Suprapubic skin (tissue), 4 donors: ENCODE measurements at places on chromosomes 4 and X.

GRCh38 chr4:73224886-73225285 lies 33.7 kb downstream of the ANKRD17 start:
- peaks cover 18% of the 10 kb centered on the region for H3K4me1 ChIP-seq
- no peak overlapping the region for H3K27ac ChIP-seq
- no peak for DNase-seq
- no peaks in the 10 kb centered on the region for H3K36me3 ChIP-seq
- no peak overlapping the region for H3K4me3 ChIP-seq

DNA sequence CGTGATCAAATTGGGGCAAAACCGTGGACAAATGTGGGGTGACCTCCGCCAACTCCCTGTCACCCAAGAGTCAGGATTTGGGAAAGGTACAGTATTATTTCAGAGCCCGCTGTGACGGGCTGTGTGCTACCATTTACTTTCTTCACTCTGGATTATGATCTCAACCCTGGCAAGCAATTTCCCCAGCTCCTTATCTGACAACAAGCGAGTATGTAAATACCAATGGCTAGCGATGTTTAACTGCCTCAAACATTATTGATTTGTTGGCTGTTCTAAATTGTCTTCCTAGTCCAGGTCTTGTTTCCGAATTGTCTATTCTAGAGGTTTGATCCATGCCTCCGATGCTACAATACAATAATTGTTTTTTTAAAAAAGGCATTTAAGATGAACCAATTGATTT lies 17.7 kb upstream of the PITX2 start:
- H3K4me3 ChIP-seq, result no peak overlapping the region
- peaks cover 91% of the 10 kb centered on the region for H3K27me3 ChIP-seq
- H3K36me3 ChIP-seq, result no peaks in the 10 kb centered on the region
- H3K4me1 ChIP-seq, result peaks cover 9% of the 10 kb centered on the region

DNA sequence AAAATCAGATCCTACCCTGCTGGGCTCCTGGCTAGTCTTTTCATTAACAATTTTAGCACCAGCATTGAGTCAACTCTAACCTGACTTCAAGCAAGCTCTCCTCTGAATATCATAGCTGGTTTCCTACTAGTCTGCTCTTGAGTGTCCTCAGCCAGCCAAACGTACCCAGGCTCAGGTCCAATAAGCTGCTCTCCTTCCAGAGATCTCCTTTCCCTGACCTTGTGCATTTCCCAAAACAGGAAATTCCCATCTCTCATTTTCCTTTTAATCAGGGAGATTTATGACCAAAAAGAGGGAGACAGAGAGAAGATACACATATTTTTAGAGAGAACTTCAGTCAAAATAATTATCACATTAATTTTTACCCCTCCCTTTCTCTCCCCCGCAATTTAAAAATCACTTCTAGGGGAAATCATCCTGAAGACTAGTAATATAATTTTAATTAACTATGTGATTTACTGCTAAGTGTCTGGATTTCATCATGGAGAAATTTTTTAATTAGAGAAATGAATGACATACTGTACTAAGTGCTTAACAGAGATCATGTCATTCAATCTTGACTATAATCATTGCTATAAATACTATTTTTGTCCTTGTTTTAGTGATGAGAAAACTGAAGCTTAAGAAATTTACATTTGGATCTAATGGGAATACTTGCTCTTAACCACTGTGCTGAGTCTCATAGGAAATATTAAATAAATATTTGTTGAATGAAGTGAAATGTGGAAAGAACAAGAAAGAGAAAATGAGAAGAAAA lies 421.7 kb upstream of the INTU start:
- no peaks in the 10 kb centered on the region for H3K27me3 ChIP-seq
- DNase-seq, result no peak
- H3K27ac ChIP-seq, result peak overlapping the region; percentile 54

GRCh38 chrX:107978707-107979307 lies 3.4 kb downstream of the TEX13B start:
- H3K27ac ChIP-seq, result no peak overlapping the region
- H3K36me3 ChIP-seq, result no peaks in the 10 kb centered on the region
- H3K27me3 ChIP-seq, result no peaks in the 10 kb centered on the region
- no peak overlapping the region for H3K4me3 ChIP-seq
- no peak for DNase-seq

DNA sequence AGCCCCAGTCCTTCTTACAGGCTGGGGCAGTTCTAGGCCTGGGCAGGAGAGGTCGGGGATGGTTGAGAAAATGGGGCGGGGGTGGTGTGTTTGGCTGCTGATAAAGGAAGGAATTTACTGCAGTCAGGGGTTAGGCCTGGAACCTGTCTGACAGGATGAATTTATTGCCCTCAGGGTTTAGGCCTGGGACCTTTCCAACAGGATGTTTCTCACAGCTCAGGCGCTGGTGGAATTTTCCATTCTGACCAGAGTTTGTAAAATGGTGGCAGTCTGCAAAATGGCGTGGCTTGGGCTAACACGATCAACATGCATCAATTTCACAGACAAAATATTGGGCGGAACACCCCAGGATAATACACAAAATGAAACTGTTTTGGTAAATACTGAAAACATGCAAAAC lies 83.5 kb upstream of the SPIN4 start:
- peaks cover 4% of the 10 kb centered on the region for H3K36me3 ChIP-seq
- no peaks in the 10 kb centered on the region for H3K4me1 ChIP-seq
- H3K4me3 ChIP-seq, result no peak overlapping the region

GRCh38 chr4:150139297-150139865 lies 61.1 kb downstream of the DCLK2 start:
- H3K4me3 ChIP-seq, result no peak overlapping the region
- H3K4me1 ChIP-seq, result peaks cover 4% of the 10 kb centered on the region
- no peak for DNase-seq
- H3K36me3 ChIP-seq, result no peaks in the 10 kb centered on the region

GRCh38 chrX:49001521-49002090 lies 458 bp downstream of the GRIPAP1 start:
- H3K4me1 ChIP-seq, result peaks cover 9% of the 10 kb centered on the region
- peaks cover 8% of the 10 kb centered on the region for H3K36me3 ChIP-seq
- peak overlapping the region; percentile 64 for H3K4me3 ChIP-seq
- no peak for DNase-seq
- H3K27ac ChIP-seq, result peak overlapping the region; percentile 86

DNA sequence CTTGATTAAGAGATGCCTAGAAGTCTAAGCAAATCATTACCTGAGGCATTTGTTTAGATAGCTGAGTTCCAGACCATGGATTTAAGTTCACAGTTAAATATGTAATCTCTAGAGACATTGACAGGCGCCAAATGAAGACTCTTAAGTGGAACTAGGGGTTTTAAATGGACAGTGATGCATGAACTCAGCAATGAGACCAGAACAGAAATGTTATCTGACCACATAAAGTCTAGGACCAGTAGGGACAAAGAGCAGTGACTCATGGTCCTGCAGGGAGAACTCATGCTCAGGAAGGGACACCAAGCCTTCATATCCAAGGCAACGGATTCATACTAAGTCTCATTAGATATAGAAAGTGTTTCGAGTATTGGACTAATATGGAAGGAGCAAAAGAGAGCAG lies 152.3 kb downstream of the PPARGC1A start:
- no peak overlapping the region for H3K27ac ChIP-seq
- no peak overlapping the region for H3K4me3 ChIP-seq
- H3K36me3 ChIP-seq, result no peaks in the 10 kb centered on the region
- H3K4me1 ChIP-seq, result no peaks in the 10 kb centered on the region
- no peak for DNase-seq

DNA sequence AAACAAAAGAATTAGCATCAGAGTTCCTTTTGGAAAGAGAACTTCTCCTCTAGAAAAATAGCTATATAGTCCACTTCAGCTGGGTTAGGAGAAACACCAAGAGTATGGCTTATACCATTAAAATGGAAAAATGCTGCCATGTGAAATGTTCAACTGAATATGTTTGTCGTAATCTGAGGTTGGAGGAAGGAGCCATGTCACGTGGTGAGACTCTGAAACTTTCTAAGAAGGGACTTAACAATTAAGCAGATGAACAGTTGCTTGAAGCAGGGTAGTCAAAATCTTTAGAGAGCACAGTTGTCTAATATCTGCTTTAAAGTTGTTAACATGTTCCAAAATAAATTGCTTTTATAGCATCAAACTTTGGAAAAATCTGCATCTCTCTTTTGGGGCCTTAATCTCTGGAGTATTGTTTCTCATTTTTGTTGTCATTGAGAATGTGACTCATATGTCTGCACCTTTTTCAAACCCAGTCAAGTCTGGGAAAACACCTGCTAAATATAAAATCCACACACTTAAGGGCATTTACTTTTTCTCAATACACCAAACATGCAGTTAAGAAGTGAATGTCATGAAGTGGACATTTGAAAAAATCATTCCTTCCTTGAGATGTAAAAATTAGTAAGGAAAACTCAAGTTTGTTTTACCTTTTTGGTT lies 168.8 kb upstream of the PDE5A start:
- no peak overlapping the region for H3K4me3 ChIP-seq
- DNase-seq, result no peak
- H3K27me3 ChIP-seq, result no peaks in the 10 kb centered on the region
- H3K36me3 ChIP-seq, result no peaks in the 10 kb centered on the region

- DNase-seq, result no peak
- H3K27ac ChIP-seq, result no peak overlapping the region
- no peaks in the 10 kb centered on the region for H3K36me3 ChIP-seq
- H3K4me3 ChIP-seq, result no peak overlapping the region
- no peaks in the 10 kb centered on the region for H3K4me1 ChIP-seq
- H3K27me3 ChIP-seq, result no peaks in the 10 kb centered on the region
These were observed 1210.6 kb upstream of the PABPC4L start for GRCh38 chr4:135412213-135412612.

GRCh38 chr4:184934184-184934583 lies 84.1 kb upstream of the HELT start:
- DNase-seq, result no peak
- H3K4me3 ChIP-seq, result no peak overlapping the region
- peaks cover 5% of the 10 kb centered on the region for H3K27me3 ChIP-seq

DNA sequence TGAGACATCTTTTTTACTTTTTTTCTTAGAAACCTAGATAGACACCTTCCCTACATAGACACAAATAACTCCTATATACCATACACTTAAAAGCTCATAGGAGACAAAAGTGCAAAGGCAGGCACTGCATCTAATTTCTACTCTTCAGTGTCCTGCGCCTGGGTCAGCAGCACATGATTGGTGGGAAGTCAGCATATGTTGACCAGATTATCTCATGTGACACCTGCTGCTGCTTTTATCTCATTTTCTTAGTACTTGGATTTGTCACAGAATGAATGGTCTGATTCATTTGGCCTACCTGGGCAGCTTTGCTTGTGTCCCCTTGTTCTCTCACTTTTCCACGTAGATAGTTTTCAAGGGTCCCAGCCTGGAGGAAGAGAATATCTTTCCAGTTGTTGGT lies 24.9 kb upstream of the LNX1 start:
- no peak overlapping the region for H3K4me3 ChIP-seq
- no peaks in the 10 kb centered on the region for H3K4me1 ChIP-seq
- H3K27me3 ChIP-seq, result no peaks in the 10 kb centered on the region
- H3K36me3 ChIP-seq, result no peaks in the 10 kb centered on the region
- no peak overlapping the region for H3K27ac ChIP-seq

GRCh38 chr4:80614319-80614718 lies 278.8 kb downstream of the CFAP299 start:
- no peak overlapping the region for H3K4me3 ChIP-seq
- H3K4me1 ChIP-seq, result no peaks in the 10 kb centered on the region
- H3K27me3 ChIP-seq, result no peaks in the 10 kb centered on the region

DNA sequence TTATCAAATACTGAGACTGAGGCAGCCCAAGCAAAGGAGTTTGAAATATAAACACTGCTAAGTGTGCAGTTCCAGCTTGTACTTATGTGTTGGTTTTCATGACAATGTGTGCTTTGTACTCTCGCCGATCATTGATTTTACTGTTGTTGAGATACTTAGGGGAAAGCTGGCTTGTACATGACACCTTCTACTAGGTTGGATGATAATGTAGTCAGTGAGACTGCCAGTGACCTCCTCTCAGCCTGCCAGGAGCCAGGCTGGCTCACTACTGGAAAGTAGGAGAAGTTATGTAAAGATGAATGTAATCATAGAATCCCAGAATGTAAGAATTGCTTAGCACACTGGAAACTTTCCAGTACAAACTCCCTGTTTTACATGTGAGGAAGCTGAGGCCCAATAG lies 132.0 kb downstream of the AFF2 start:
- H3K27ac ChIP-seq, result no peak overlapping the region
- no peak for DNase-seq
- H3K36me3 ChIP-seq, result no peaks in the 10 kb centered on the region
- H3K27me3 ChIP-seq, result no peaks in the 10 kb centered on the region
- H3K4me1 ChIP-seq, result no peaks in the 10 kb centered on the region
- H3K4me3 ChIP-seq, result no peak overlapping the region

- peak overlapping the region; percentile 82 for H3K4me3 ChIP-seq
- H3K27me3 ChIP-seq, result no peaks in the 10 kb centered on the region
- peaks cover 33% of the 10 kb centered on the region for H3K4me1 ChIP-seq
- no peak for DNase-seq
- H3K36me3 ChIP-seq, result no peaks in the 10 kb centered on the region
These were observed 1.4 kb downstream of the AFAP1 start for GRCh38 chr4:7938266-7938608.

- H3K36me3 ChIP-seq, result no peaks in the 10 kb centered on the region
- H3K27me3 ChIP-seq, result no peaks in the 10 kb centered on the region
- H3K4me3 ChIP-seq, result no peak overlapping the region
- H3K27ac ChIP-seq, result no peak overlapping the region
- H3K4me1 ChIP-seq, result no peaks in the 10 kb centered on the region
- DNase-seq, result no peak
These were observed 34.0 kb upstream of the MAGEB2 start for GRCh38 chrX:30181353-30181752.

DNA sequence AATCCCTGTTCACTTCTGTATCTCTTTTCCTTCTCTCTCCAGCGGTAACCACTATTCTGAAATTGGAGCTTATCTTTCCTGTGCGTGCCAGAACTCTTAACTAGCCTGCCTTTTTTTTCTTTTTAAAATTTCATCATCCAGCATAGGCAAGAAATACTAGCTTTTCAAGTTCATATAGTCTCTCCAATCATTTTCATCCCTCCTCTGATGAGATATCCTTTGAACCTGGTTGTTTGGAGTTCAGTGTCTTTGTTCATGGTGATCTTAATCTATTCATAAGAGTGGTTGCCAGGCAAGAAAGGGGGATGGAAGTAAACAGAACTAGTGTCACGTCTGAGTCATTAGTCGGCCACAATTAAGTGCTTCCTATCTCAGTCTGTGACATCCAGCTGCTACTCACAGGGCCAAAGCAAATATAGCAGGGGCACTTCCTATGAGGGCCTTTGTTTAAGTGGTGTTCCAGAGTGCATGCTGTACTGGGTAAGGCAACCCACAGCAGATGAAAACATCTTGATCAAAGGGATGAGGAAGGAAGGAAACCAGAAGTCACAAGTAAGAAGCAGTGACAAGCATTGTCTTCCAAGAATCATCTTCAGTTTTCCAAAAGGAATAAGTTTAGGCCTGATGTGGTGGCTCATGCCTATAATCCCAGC lies 56.4 kb upstream of the XIAP start:
- H3K27ac ChIP-seq, result peak overlapping the region; percentile 41
- no peak for DNase-seq
- H3K36me3 ChIP-seq, result no peaks in the 10 kb centered on the region
- no peak overlapping the region for H3K4me3 ChIP-seq

GRCh38 chr4:108144451-108144850 lies 24.3 kb downstream of the LEF1 start:
- H3K4me1 ChIP-seq, result peaks cover 6% of the 10 kb centered on the region
- no peaks in the 10 kb centered on the region for H3K27me3 ChIP-seq
- no peak for DNase-seq
- no peak overlapping the region for H3K27ac ChIP-seq
- H3K36me3 ChIP-seq, result no peaks in the 10 kb centered on the region
- no peak overlapping the region for H3K4me3 ChIP-seq

- no peak for DNase-seq
- H3K4me1 ChIP-seq, result peaks cover 30% of the 10 kb centered on the region
- H3K36me3 ChIP-seq, result no peaks in the 10 kb centered on the region
- no peak overlapping the region for H3K27ac ChIP-seq
- H3K27me3 ChIP-seq, result no peaks in the 10 kb centered on the region
- no peak overlapping the region for H3K4me3 ChIP-seq
These were observed 143.2 kb downstream of the FRYL start for GRCh38 chr4:48636911-48637310.
